Stimulated activated CD4-positive, alpha-beta T cell treated with anti-CD3 and anti-CD28 coated beads, TNF-alpha, amount 100 ng/mL, for 1 hour (primary cell): ENCODE measurements at places on chromosomes 12 and 14.

DNA sequence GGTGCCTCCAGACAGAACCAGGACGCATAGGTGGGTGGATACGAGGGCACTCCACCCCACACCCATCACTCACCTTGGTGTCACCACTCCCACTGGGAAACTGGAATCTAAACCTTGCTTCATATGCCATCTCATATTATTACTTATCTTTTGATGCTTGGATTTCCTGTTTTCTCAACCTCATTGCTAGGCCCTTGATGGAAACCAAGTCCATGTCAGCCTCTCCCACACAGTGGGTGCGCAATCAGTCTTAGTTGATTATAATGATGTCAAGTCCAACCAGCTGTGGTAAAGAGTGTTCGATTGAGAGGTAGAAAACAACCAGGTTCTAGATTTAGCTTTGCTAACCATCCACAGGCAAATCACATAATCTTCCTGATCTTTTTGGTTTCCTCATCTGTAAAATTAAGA lies 584 bp upstream of the DDHD1 start:
- DNase-seq: no peak

GRCh38 chr14:87260460-87260859 lies 732.5 kb downstream of the GALC start:
- DNase-seq: no peak

DNA sequence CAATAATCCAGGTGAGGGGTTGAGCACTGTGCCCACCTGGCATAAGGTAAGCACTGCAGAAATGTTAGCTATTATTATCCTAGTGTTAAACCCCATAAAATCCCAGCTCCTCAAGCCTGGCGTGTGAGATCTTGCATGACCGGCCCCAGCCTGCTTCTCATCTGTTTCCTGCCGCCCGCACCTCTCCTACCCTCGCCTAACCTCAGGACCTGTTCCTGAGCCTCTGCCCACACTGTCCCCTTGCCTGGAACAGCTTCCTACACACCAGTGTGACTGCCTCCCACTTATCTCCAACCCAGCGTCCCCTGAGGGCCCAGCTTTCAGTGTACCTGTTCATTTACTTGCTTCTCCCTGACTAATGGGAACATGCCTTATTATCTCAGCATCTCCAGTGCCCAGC lies 24.7 kb downstream of the ISCA2 start:
- no peak for DNase-seq

GRCh38 chr12:43675048-43675904 lies 83.3 kb downstream of the PUS7L start:
- DNase-seq: no peak

DNA sequence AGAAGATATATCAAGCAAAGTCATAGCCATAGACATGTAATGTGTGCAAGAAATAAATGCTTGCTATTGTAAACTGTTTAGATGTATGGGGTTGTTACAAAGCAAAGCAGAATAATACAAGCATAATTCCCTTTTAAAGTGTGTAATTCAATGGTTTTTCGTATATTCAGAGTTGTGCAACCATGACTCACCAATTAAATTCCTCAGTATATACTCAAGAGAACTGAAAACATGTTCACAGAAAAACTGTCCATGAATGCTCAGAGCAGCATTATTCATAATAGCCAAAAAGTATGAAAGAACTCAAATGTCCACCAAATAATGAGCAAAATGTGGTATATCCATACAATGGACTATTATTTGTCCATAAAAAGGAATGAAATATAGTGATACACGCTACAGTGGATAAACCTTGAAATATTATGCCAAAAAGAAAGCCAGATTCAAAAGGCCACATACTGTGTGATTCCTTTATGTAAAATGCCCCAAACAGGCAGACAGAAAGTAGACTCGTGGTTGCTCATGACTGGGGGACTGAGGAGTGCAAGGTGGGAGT lies 9.3 kb downstream of the GXYLT1 start:
- no peak for DNase-seq

DNA sequence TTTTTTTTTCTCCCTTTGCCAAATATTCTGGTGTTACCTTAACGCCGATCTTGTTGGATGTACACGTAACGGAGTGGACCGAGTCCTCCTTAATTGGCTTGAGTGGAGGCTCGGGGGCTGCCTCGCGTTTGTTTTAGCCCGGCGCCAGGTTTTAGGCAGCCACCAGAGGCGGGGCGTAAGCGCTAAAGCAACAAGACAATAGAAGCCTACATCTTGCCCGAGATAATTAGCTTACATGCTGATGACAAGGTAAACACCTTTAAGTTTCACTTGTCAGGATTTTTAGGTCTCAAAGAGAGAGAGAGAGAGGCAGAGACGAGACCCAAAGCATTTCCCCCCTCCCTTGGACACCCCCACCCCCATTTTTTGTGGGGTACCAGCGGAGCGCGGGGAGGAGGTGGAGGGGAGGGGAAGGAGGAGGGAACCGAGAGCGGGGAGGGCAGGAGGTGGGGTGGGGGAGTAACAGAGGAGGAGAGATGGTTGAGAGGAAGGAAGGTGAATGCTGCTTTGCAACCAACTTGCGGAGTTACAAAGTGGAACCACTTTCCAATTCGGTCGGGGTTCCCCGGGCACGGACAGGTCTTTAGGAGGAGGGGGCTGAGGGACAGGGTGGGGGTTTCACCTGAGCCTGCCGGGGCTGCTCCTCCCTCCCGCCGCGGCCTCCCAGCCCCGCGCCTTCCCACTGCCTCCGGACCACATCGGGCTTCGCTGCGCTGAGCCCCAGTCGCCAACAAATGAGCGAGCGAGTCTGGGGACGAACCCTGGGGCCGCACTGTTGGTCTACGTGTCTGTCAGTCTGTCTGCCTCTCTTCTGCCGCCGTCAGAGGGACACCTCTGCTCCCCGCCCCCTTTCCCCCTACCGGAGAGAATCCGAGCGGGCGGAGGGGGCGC lies at the start of gene NKX2-1:
NKX2-1 (minus strand) TSS at position 802 of the 891 bp plus-strand sequence; CDS start at position 699, 103 bp downstream.
- DNase-seq: no peak
